ENCODE measurements at places on chromosomes 5 and 9. TPM values are rescaled to one million over a fixed set of nuclear protein-coding genes. Genes with fewer than 3 reads are reported as not detected.

DNA sequence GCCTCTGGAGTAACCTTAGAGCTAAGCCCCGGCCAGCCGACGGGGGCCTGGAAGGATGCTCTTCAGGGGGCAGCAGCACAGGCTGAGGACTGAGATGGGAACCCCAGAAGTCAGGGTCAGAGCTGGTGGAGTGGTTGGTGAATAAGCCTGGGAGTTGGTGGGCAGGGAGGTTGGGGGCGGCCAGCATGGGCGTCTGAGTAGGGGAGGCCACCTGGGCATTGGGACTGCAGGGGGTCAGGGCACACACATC lies 14.4 kb downstream of the NINJ1 start:
- DNase-seq = no peak

DNA sequence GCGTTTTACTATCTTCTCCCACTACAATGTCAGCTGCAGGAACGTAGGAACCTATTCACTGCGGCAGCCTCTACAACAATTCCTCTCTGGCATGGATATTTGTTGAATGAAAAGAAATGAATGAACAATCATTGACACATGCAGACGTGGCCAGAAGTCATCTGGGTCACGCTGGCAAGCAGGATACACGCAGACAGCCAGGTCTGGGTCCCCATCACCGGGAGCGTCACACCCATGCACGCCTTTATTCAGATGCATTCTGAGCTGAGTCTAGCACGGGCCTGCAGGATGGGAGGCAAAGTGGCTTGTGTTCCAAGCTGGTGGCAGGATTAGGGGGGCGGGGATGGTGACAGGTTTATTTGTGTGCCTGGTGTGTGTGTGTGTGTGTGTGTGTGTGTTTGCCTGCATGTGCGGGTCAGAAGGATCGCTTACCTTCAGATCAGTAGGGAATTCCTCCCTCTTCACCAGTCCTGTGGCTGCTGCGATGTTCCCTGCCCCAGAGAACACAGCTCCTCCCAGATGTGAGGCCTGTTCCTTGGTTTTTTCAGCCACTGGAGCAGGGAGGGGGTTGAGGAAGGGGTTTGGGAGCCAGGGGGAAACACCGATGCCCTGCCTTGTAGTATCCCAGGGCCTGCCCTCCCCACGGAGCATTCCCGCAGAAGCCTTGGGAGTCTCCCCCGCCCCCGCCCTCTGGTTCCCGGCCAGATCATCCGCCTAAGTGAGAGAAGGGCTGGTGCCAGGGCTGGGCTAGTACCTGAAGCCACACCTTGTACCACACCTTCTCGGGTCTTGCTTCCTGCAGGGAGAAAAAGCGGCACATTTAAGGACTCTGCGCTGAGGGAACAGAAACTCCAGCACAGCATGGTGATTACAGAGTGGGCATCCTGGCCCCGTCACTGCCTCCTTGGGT lies 4.1 kb downstream of the SNCB start:
- no peak for DNase-seq

GRCh38 chr9:89053301-89053700 lies 62.0 kb downstream of the S1PR3 start:
- no peak for DNase-seq

DNA sequence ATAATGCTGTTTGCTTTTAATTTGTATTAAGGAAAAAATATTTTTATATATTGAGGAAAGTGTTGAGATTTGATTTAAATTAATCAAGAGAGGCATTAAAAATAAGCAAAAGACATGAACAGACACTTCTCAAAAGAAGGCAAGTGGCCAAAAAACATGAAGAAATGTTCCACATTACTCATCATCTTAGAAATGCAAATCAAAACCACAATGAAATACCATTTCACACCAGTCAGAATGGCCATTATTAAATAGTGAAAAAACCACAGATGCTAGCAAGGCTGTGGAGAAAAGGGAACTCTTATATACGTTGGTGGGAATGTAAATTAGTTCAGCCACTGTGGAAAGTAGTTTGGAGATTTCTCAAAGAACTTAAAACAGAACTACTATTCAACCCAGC lies 45.9 kb downstream of the RANBP17 start:
- peak; percentile 85 for DNase-seq

RGS7BP gene
- not detected for total RNA-seq

- no peak for DNase-seq
These were observed 9.1 kb upstream of the LRRC70 start for GRCh38 chr5:62569470-62569869.

Measured in IMR-90 (cell line).